Stimulated activated CD4-positive, alpha-beta T cell treated with anti-CD3 and anti-CD28 coated beads, Interleukin-1b, Interleukin-23, amount 100 ng/mL, for 24 hours (primary cell): ENCODE measurements at places on chromosomes 4 and X.

GRCh38 chr4:84500386-84501201 lies 1.5 kb upstream of the NKX6-1 start:
- no peak for DNase-seq

DNA sequence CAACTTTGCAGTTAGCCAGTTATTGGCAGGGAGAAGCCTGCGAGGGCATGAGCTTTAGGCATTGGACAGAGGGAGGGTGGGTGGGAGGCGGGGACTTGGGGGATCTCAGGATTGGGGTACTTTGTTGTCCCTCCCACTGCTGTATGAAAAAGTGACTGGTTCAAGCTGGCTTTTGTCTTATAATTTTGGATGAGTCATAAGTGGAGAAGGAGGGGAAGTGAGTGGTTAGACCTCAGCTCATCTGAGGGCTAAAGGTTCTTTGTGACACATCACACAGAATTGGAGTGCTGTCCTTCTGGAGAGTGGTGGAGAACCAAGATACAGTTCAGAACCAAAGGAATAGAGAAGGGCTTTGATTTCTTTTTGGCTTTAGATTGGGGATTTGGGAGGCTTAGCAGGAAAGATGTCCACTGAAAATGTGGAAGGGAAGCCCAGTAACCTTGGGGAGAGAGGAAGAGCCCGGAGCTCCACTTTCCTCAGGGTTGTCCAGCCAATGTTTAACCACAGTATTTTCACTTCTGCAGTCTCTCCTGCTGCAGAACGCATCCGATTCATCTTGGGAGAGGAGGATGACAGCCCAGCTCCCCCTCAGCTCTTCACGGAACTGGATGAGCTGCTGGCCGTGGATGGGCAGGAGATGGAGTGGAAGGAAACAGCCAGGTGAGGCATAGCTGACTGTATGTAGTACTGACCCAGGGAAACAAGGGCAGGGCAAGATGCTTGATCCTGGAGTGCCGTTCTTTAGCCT lies at the start of gene SLC4A4:
TSS of gene SLC4A4 (plus strand) at position 175 of the 748 bp plus-strand sequence.
- no peak for DNase-seq

DNA sequence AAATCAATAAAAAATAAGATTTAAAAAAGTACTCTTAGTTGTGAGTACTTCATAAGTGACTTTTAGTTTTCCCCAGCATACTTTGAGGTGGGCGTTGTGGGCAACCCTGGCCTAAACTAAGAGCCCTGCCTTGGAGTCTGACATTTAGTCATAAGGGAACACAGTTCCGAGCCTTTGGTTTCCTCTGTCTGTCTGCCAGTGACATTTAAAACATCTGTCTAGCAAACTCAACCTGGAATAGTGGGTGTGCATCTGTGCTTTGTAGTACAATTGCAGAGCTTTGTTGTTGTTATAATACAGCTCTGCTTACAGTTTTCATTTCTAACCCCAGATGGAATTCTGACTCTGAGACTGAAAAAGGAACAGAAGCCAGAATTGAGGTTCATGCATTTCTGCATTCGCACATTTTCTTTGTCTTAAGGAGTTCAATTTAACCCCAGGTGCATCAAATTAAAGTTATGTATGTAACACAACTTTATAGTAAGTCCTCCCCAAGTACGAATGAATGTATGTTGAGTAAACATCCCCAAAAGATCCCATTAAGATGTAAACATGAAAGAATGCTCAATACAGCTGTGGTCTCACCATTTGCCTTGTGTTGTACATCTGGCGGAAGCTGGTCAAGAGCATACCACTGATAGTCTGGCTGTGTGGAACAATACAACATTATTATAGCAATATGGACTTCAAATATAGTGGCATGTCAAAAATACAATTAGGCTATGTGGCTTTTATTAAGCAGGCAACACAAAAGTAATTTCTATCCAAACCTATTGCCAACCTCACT lies 25.9 kb downstream of the TNIP3 start:
- no peak for DNase-seq

DNA sequence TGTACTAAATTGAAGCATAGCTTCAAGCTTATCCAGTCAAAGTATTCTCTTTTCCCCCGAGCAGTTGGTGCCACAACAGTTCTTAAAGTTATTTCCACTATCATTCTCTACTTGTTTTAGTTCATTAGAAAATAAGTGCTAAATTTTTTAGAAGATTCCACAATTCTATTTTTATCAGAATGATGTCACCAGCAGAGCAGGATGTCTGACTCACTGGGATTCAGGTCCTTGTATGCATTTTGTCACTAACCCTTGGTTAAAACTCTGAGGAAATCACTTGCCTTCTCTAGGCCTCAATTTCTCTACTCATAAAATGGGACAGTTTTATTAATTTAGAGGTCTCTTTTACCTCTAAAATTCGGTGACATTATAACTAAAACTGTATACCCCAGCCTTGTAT lies 3.4 kb downstream of the DDX53 start:
- no peak for DNase-seq

GRCh38 chr4:3041192-3042142 lies 32.9 kb downstream of the HTT-AS start:
- no peak for DNase-seq

GRCh38 chr4:87835197-87835596 lies 2.4 kb downstream of the MEPE start:
- DNase-seq: no peak

DNA sequence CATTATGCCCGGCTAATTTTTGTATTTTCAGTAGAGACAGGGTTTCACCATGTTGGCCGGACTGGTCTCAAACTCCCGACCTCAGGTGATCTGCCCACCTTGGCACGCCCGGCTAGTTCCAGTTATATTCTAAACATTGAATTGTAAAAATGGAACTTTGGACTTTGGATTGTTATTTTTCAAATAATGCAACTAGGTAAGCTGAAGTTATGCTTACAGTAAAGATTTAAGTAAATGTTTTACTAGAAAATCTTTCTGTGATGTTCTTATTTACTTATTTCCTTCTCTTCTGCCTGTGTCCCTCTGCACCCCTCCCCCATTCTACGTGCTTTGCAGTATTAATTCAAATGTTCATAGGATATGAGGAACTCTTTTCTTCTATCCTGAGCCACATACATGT lies 26.1 kb downstream of the GK start:
- no peak for DNase-seq

- DNase-seq: no peak
Observed at GRCh38 chr4:113574636-113575103, 186.9 kb downstream of the CAMK2D start.

DNA sequence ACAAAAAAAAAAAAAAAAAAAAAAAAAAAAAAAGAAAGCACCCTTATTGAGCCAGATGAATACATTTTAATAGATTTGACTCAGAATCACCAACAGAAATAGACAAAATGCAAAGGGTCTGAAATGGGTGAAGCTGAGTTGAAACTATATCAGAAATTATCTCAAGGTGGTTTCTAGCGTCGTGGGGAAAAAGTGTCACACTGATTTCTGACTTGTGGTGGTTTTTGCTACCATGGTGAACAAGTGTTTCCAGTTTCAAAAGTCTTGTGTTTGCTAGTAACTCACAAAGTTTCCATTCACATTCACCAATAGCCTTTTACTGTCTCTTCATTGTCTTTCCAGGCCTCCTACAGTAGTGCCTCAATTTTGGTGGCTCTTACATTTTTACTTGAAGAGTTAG lies 135.5 kb downstream of the ARHGAP24 start:
- DNase-seq: no peak

GRCh38 chr4:56909086-56909894 lies 1.6 kb downstream of the REST start:
- DNase-seq: peak; percentile 24

GRCh38 chr4:148842843-148843242 lies 400.6 kb upstream of the NR3C2 start:
- no peak for DNase-seq

GRCh38 chrX:34813618-34814017 lies 129.0 kb upstream of the FAM47B start:
- no peak for DNase-seq

DNA sequence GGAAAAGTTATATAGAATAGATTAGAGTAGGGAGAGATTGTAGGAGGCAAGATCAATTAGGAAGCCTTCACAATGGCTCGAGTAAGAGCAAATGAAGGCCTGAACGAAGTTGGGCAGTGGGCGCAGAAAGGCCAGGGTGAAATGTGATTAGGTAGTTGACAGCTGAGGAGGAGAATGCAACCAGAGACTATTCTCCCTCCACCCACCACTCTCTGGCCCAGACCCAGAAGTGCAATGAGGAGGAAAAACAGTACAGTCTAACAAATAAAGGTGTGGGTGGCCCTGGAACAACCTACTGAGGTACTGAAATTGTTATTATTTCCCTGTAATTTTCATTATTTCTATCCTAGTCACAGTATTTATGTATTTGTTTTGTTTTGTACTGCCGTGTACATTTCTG lies 176.7 kb downstream of the SLC39A8 start:
- no peak for DNase-seq

DNA sequence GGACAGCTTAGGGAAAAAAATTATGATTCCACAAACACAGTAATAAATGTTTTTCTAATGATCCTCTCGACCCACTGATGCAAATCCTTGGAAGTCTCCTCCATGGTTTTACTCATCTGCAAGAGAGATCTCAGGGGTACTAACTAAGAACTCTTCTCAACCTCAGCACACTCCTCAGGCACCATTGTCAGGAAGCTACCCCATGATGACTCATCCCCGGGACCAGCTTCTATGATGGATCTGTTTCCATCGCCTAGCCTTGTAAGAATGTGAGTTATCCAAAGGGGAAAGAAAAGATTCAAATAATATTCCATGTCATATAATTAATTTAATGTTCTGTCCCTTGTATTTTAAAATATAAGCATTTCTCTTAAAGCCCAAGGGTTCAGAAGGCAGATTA lies 816.1 kb upstream of the IGFBP7 start:
- no peak for DNase-seq

GRCh38 chr4:158033416-158034120 lies 139.3 kb downstream of the GASK1B start:
- DNase-seq: no peak

DNA sequence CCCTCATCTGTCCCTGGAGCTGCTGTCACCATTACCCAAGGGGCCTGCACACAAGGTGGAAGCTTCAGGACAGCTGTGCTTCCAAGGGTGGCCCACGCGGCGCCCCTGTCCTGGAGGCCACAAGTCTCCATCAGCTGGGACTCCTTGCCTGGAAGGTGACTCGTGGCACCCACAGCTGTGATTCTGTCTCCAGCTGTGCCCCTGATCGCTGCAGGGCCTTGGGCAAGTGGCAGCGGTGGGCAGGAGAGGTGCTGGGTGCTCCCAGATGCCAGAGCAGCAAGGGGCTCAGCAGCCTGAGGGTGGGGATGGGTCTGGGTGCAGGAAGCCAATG lies 9.0 kb upstream of the DUSP9 start:
- no peak for DNase-seq

- no peak for DNase-seq
Observed at GRCh38 chr4:168515222-168516011, 18.6 kb downstream of the PALLD start.

- no peak for DNase-seq
Observed at GRCh38 chr4:102295153-102295862, 50.0 kb downstream of the SLC39A8 start.

DNA sequence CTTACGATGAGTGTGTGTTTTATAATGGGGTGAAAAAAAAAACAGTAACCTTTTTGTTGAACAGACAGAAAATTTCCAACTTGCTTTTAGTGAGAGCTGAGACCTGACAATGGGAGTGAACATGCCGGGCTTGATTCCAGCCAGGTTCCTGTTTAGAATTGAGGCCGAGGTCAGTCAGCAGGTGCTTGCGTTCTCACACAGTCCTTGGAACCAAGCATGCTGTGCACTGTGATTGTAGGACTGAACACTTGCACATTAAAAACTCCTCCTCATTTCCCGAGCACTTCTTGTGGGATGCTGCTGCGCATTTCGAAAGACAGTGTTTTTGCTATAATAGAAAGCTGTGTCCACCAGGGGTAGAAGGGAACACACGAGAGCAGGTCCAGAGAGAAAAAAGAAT lies 51.8 kb downstream of the TMEM131L start:
- DNase-seq: no peak

GRCh38 chr4:71229477-71230270 lies 109.1 kb upstream of the SLC4A4 start:
- no peak for DNase-seq
